ENCODE measurements at places on chromosomes 2 and 18. TPM values are rescaled to one million over a fixed set of nuclear protein-coding genes. Genes with fewer than 3 reads are reported as not detected.

DNA sequence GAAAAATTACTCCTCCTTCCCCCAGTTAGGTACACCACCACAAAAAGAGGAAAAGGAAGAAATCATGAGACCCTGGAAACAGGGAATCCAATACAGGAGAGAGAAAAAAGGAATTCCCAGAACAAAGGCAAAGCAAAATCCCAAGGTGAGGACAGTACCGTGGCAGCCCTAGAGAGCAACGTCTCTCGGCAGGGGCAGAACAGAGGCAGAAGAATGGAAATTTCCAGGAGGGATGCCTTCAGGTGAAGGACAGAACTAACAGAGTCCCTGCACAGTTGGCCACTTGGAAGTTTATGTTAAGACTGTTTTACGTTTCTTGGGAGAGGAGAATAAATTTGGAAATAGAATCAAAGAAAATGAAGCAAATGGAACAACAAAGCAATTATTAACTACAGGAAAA is 27.7 kb downstream of the GRB14 start:
- no peak for DNase-seq

DNA sequence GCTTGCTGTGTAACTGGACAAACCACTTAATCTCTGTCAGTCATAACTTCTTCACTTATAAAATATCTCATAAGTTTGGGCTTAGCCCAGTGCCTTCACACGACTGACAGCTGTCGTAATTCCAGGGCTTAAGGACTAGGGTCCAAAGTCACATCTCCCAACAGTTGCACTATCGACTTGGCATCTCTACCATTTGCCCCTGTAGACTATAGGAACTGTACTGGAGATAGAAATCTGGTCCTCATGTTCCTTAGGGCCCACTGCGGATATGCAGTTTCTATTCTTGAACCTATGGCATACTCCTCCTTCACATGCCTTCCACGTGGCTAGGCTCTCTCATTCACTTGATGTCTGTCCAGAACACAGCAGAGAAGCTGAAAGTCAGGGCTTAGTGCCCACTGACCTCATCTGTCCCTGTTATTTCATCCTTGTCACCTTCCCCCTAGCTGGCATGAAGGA is 2.7 kb downstream of the ABHD1 start:
- DNase-seq = no peak

DNA sequence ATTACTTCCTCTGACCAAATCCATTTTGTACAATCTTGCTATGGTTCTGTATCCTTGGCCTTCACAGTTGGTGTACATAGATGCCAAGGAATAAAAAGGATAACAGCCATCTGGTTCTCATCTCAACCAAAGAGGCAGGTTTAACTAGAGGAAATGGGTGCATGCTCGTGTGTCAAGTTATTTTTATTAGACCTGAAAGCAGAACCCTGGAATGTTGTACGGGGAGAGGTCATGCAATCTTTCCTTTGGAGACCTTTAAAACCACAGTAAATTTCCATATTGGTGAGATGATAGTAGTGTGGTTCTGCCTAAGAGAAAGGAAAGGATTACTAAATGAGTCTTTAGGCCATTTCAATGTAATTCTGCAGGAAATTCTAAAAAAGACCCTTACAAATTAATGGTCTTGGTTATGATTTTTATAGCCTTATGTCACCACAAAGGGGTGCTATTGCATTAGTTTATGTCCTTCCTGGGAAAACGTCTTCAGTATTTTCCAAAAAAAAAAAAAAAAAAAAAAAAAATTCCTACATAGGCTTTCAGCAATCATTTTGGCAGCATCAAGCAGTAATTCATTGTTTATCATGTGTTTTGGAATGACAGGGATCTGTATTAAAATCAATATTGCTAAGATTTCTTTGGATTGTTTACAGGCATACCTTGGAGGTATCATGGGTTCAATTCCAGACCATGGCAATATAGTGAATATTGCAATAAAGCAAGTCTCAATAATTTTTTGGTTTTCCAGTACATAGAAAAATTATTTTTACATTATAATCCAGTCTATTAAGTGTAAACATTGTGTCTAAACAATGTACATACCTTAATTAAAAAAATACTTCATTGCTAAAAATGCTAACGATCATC is 270.8 kb downstream of the NYAP2 start:
- peak; percentile 9 for DNase-seq

GRCh38 chr18:13541621-13542519 is 184.5 kb downstream of the FAM210A start:
- no peak for DNase-seq

The CETN1 gene
- total RNA-seq = not detected

Data from OCI-LY7 (cell line).